ENCODE measurements at places on chromosomes 1 and 21.

DNA sequence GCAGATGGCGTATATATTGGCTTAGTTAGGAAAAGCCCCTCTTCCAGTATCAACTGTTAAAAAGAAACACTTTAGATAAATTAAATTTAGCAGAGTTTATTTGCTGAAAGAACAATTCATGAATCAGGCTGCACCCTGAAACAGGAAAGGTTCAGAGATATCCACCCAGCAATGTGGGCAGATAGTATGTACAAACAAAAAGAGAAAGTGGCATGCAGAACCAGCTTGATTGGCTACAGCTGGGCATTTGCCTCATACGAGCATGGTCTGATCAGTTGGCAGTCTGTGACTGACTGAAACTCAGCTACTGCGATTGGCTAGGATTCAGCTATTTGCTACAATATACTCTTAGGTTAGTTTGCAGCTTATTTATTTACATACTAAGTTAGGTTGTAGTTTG lies 98.2 kb downstream of the ZC3H11B start:
- DNase-seq: no peak

GRCh38 chr1:77888081-77888780 lies at the start of gene NEXN:
Gene NEXN (plus strand): TSS chr1:77888624. CDS start chr1:77916107, 27,483 bp downstream.
- DNase-seq: peak; percentile 53

DNA sequence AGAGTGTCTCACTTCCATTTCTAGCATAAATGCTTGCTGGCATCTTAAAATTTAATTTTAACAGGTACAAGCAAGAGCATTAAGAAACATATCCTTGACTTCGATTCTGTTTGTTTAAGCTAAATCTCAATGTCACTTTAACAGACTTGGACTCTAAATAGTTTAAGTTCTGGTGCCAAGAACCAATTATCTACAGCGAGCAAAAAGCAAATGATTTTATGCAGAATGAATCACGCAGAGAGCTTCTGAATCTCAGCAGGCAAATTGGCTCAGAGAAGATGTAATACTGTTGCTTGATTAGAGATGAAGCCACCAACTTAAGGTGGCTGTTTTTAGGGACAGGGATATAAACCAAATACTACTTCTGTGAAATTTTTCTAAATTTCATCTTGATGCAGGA lies 117.0 kb upstream of the PLD5 start:
- no peak for DNase-seq

- no peak for DNase-seq
Measured at GRCh38 chr1:37691497-37692077, 729 bp upstream of the CDCA8 start.

DNA sequence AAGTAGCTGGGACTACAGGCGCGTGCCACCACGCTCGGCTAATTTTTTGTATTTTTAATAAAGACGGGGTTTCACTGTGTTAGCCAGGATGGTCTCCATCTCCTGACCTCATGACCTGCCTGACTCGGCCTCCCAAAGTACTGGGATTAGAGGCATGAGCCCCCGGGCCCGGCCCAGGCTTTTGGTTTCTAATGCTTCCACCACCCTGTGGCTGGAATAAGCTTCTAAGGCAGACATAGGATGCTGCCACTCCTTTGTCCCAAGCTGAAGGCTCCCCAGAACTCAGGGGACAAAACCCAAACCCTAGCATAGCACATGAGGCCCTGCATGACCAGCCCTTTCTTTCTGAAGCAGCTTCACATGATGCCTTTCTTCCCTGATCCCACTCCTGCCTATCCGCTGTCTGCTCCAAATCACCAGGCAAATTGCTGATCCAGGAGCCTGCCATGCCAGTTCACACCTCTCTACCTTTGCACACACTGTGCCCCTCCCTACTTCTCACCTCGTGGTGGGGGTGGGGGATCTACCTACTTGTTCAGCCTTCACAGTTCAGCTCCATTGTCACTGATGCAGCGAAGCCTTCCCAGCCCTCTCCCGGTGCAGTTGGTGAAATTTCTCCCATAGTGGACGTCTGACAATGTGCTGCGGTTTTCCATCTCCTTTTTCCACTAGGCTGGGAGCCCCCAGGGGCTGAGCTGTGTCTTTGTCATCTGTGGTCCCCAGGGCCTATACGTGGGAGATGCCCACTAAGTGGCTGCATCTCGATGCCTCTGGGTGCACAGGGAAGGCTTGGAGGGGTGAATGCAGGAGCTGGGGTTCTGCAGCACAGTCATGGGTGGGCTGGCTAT lies 6.9 kb downstream of the PTPRU start:
- DNase-seq: no peak

- peak; percentile 75 for DNase-seq
Measured at GRCh38 chr1:201254625-201255478, 28.5 kb upstream of the PKP1 start.

DNA sequence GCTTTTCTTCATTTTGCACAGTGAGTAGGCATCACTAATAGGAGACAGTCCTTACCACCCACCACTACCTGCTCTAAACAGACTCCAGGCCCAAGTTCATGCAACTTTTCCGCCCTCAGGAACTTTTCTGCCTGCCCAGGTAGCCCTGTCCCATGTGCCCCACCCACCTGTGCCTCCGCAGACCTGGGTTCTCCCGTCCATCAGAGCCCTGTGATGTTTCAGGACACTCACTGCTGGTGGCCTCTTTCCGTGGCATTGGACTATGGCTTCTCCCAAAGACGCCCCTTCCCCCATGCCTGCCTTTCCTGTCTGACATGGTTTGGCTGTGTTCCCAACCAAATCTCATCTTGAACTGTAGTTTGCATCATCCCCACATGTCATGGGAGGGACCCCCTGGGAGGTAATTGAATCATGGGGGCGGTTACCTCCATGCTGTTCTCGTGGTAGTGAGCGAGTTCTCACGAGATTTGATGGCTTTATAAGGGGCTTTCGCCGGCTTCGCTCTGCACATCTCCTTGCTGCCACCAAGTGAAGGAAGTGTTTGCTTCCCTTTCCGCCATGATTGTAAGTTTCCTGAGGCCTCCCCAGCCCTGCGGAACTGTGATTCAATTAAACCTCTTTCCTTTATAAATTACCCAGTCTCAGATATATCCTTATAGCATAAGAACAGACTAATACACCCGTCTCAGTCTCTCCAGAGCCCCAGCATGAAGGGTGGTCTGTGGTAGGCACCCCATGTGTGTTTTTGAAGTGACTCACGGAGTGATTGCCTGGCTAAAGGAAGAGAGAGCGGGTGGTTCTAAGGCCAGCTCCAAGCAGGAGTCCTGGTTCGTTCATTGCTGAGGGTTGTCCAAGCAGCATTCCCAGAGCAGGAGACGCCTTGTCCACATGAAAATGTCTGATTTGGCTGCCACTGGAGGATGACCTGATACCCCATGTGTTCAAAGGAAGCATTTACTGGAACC lies 86.0 kb upstream of the ZBTB40 start:
- DNase-seq: no peak

DNA sequence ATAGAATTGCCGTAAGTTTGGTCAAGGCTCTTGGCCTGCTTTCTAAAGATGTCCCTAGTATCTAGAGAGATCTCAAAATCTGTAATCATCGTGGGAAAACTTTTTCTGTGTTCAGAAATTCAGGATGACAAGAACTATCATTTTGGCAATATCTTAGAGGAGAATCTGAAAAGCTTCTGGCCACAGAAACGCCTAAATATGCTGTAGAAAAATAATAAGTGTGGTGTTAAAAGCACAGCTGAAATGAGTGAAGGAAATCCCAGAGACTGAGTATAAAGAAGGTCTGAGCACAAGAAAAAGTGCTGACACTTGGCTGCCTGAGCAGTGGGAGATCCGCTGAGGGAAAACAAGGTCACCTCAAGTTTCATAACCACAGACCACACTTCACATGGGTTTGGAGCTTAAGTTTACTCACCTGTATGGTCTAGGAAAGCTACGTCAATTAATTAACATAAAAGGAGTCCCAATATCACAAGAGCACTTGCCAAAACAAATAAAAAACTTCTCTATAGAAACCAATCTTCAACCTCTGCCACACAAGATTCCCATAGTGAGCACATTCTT lies 235.2 kb upstream of the IRF2BP2 start:
- no peak for DNase-seq

DNA sequence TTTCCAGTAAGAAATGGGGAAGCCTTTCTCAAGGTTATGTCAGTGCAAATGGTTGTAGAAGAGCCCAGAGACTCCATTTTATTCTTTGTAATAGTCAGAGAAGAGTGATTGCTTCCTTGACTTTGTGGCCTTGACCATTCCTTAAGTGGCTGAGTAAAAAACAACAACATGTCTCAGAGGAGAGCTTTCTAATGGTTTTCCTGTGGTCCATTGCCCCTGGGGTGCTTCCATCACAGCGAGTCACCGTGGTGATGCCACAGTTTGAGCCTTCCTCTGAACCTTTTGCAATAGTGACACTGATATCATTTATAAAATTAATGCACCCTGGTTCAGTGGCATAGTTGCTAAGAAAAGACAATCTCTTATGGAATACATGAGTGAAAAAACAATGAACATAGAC lies 38.6 kb downstream of the PAPPA2 start:
- no peak for DNase-seq

- DNase-seq: no peak
Measured at GRCh38 chr1:100627054-100627716, 89.2 kb downstream of the GPR88 start.

All from posterior cingulate gyrus (tissue), 11 donors.